ENCODE measurements at places on chromosomes 2 and 18.

DNA sequence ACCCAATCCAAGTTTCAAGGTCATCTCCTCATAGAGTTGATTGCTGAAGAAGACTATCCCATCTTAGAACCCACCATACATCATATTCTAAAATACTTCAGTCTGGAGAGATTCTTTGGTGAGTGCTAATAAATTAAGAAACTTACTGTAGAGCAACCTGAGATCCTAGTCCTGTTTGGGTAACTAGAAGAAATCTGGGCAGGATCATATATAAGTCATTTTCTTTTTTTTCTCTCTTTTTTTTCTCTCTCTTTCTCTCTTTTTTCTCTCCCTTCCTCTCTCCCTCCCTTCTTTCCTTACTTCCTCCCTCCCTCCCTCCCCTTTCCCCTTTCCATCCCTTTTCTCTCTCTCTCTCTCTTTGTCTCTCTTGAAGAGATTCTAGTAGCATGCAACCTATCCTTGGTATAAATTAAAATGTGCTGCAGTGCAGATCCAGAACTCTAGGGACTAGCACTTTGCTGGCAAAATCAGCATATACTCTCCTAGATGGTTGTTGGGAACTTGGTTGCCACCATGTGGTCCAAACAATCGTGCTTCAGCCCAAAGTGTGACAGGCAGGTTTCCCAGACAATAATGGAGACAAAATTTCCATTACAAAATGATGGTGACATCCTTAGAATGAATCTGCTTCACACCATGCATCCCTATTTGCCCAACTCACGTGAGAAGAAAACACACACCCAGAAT is 399.4 kb upstream of the CELF4 start:
- no peak for DNase-seq

DNA sequence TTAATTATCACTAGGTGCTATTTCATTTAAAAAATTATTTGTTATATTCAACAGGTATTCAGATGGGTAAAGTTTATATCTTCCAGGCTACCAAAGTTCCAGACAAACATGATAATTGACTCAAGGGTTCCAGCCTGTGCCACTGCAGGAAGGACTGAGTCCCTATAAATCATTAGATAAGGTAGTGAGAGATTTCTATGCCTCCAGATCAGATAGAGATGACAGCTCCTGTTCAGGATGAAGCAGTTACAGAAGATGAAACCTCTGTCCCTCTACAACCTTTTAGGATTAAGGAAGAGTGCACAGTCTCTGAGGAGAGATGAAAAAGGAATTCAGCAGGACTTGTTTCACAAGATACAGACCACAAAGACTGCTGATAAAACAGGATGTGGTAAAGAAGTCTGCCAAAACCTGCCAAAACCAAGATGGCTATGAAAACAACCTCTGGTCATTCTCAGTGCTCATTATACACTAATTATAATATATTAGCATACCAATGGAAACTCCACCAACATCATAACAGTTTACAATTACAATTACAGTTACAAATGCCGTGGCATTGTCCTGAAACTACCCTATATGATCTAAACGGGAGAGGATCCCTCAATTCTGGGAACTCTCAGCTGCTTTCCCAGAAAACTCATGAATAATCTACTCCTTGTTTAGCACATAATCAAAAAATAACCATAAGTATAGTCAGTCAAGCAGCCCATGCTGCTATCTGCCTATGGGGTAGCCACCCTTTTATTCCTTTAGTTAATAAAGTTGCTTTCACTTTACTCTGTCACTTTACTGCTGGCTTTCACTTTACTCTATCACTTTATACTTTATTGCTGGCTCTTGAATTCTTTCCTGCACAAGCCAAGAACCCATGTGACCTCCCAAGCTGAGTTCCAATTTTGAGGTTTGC is 288.5 kb downstream of the PDE11A start:
- DNase-seq: no peak

GRCh38 chr2:224094413-224094812 is 55.3 kb upstream of the SERPINE2 start:
- no peak for DNase-seq

DNA sequence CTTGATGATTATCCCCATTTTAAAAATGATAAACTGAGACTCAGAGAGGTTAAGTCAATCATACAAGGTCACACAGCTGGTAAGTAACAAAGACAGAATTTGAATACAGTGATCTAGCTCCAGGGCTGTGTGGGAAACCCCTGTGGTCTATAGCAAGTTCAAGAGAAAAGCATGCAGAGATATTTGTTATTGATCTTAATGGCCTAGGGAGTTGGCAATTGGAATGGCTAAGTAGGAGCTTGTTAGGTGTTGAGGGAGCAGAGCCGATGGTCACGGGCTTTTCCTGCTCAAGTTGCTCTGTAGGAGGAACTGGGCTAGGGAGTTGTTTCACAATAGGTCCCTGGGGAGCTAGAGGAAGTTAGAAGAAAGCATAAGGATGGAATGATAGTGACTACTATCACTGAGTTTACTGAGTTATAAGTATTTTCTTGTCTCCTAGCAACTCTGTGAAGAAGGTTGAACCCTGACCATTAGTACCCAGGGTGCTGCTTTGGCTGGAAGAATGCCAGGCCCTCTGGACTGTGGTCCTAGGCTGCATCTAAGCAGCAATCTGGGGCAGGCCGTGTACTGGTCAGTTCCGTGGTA is 30.0 kb downstream of the RNF125 start:
- no peak for DNase-seq

GRCh38 chr2:152242787-152243472 is 67.4 kb upstream of the STAM2 start:
- no peak for DNase-seq

GRCh38 chr2:227848146-227848545 is 23.3 kb upstream of the DAW1 start:
- DNase-seq: no peak

DNA sequence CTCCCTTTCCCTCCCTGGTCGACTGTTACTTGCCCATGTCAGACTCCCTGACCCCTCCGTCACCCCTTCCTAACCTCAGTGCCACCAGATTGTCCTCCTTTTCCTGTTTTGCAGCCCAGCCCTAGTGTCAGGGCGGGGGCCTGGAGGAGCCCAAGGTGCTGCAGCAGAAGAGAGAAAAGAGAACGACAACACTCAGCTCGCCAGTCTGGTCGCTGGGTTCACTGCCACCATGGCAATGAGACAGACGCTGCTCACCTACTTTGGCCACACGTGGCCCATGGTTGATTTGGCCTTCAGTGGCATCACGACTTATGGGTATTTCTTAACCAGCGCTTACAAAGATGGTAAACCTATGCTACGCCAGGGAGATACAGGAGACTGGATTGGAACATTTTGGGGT is 108.4 kb upstream of the RMDN2 start:
- no peak for DNase-seq

GRCh38 chr18:45657357-45658335 is 42.4 kb downstream of the SLC14A2 start:
- DNase-seq: no peak

- DNase-seq: no peak
These were observed 7.5 kb upstream of the MCFD2 start for GRCh38 chr2:46923041-46923528.

DNA sequence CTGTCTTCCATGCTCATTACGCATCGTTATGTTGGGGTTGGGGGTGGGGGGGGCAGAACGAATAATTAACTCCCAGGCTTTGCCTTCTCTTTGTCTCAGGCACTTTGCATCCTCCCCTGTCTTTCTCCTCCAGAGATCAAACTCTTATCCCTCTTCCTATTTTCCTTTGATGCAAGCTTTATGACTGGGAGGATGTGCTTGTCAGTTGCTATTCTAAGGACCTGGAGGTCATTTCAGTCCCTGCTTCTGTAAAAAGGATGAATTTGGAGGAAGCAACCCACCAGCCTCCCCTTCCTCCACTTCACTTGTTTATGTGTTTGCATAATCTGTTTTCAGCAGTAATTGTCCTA is 87.5 kb downstream of the ZCCHC2 start:
- DNase-seq: no peak

DNA sequence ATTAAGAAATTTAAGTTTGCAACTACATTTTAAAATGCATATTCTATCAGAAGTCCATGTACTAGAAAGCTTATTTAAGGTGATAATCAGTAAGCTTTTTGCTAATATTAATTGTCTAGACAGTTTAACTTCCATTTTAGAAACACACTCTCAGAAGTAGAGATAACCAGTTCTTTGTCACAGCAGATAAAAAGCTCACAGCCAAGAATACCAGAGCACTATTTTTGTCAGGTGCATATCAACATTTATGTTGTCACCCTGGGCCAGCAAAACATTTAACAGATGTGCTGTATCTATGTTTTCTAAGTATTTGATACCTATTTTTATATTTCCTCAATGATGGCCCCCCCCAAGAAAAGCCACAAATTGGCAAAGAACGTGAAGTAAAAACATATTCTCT is 192.6 kb downstream of the ERBB4 start:
- DNase-seq: no peak

- DNase-seq: no peak
These were observed 180.0 kb upstream of the CCDC68 start for GRCh38 chr18:55139307-55139706.

- peak; percentile 50 for DNase-seq
These were observed 19.4 kb downstream of the TEX44 start for GRCh38 chr2:231612109-231612455.

DNA sequence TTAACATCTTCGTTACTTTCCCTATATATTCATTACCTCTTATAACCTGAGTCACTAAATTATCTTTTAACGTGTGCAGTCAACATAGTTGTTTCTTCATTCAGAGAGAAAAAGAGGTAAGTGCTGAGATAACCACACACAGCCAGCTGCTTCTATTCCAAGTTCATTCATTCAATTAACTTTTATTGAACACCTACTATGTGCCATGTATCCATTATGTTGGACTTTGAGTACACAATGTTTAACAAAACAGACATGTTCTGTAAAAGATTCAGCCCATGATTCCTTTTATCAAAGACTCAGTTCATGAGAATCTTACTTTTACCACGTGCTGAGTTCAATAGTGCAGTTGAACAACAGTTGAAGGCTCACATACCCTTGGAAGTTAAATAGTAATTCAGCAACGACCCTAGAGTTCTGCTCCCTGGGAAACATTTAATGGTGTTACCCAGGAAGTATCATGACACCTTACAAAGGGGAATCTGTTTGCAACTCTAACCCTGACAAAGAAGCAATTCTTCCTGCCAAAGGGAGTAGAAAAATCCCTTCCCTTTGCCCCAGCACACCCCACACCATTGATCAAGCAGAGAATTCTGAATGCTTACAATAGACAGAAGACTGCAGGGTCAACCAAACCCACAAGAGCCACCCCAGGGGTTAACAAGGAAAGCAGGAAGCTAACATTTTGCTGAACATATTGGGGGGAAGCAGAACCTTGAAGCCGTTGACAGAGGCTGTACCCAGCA is 595.8 kb downstream of the STK39 start:
- DNase-seq: no peak

GRCh38 chr2:238638100-238638981 is 209.5 kb upstream of the TWIST2 start:
- DNase-seq: no peak

GRCh38 chr2:234076451-234076850 is 25.9 kb downstream of the SPP2 start:
- DNase-seq: no peak

- DNase-seq: peak; percentile 88
These were observed 542.4 kb upstream of the NRP2 start for GRCh38 chr2:205139822-205140463.

DNA sequence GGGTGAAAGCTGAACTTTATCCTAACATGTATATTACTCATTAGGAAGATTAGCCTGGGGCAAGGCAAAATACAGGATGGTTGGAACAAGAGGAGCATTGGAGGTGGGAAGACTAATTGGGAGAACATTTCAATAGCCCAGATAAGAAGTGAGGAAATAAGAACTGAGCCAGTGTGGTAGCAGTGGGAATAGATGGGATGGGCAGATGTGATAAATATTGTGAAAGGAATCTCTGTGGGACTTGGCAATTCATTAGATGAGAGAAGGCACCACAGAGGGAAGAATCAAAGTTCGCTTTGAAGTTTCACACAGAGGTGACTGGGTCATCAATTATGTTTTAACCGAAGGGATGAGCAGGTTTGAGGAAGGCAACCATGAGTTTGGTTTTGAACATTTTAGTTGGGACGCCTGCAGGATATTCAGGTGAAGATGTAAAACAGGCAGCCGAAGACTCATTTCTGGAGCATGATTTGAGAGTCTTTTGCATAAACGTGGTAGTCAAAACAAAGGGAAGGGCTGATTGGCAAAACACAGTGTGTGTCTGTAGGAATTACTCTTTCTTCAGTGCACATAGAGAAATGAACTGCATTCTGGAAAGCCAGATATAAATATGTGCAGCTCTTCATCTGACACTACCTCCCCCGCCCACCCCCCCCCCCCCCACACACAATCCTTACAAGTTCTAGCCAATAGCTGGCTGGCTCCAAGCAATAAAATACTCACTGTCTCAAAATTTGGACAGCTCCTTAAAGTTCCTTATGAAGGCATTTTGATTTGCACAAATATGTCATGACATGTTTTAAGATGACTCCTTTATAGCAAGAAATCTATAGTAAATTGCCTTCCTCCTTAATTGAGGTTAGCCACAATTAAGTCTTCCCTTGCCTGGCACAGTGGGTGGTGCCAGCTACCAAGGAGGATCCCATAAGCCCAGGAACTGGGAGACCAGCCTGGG is 1.9 kb upstream of the SLC1A4 start:
- peak; percentile 26 for DNase-seq

- DNase-seq: no peak
These were observed 205.8 kb downstream of the NDUFA10 start for GRCh38 chr2:239819091-239819973.

DNA sequence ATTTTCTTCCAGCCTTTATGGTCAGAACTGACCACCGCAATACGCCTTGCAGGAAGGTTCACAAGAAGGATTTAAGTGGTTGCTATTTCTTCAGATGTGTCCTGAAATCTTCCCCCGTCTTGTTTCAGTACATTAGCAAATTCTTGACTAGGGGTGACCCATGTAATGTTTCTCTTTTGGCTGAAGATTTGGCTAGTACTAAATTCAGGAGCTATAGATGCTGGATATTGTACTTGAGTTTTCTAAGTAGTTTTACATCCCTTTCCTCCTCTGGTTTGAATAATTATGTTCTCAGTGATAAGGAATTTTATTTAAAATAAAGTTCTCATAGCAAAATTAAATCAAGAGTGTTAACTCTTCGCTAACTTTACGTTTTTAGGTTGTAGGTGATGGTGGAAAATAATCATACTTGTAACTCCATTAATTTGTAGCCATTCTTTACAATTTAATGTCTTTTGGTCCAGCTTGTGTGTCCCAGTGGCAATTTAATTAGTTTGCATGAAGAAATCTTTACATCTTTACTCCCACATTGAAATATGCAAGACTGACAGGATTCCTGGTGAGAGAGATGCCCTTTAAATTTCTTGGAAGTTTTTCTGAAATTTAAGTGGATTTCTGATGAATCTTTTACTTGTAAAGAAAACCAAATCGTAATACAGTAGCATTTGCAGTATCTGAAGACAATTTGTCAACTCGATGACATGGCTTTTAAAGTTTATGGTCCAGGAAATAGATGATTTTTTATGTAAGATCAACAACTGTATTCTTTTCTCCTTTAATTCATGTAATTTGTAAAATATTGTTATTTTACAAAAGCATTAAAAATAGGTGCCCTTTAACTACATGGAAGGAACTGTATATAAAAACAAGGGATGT is 2.8 kb downstream of the PHLPP1 start:
- no peak for DNase-seq
